ENCODE measurements at places on chromosomes 1 and 21.

DNA sequence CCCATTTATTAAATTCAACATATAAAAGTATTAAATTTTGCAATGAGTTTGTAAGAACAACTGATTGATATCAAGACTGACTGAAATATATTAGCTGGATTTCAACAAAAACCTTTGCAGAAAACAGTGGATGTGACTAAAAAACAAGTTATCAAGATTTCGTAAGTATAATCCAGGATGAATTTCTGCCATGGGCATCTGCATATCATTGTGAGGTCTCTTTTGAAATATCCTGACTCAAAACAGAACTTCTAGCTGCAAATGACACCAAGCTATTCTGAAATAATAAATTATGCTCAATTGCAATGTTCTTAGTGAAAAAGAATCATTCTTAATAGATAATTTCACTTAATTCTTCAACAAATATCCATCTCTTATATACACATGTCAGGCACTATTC is 52.6 kb downstream of the CD34 start:
- DNase-seq = no peak

GRCh38 chr1:204445860-204446412 is 34.3 kb upstream of the PPP1R15B start:
- peak; percentile 10 for DNase-seq

- no peak for DNase-seq
Measured at GRCh38 chr1:198295971-198296370, 139.2 kb downstream of the NEK7 start.

GRCh38 chr1:59419361-59420140 is 122.7 kb downstream of the FGGY start:
- no peak for DNase-seq

DNA sequence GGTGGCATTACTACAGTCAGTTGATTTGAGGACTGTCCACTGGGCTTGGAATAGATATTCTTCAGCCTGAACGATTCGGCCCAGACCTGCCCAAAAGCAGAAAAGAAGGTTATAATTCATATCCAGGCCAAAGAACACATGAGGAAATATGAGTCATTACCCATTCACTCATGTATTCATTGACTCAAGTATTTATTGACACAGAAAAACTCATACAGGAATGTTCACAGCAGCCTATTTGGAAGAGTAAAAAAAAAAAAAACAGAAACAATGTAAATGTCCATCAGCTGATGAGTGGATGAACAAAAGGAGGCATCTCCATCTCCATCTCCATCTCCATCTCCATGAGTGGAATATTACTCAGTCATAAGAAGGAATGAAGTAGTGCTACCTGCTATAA is 15.9 kb downstream of the ZMYND12 start:
- no peak for DNase-seq

DNA sequence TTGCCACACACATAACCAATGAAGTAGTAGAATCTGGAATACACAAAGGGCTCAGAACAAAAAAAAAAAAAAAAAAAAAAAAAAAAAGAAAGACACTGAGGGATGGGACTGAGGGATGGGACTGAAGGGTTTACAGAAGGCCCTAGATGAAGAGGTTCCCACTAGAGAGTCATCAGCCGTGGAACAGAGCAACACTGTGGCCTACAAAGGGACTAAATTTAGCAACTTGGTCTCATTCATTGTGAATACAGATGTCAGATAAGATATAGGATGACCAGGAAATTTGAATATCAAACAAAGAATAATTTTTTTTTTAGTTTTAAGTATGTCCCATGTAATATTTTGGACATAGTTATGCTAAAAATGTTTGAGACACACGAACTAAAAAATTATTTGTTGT is 62.1 kb downstream of the GLUL start:
- DNase-seq = no peak

GRCh38 chr1:15153842-15154479 is 414 bp downstream of the TMEM51 start:
- DNase-seq = no peak

- no peak for DNase-seq
Measured at GRCh38 chr1:112054510-112054909, 65.0 kb upstream of the KCND3 start.

DNA sequence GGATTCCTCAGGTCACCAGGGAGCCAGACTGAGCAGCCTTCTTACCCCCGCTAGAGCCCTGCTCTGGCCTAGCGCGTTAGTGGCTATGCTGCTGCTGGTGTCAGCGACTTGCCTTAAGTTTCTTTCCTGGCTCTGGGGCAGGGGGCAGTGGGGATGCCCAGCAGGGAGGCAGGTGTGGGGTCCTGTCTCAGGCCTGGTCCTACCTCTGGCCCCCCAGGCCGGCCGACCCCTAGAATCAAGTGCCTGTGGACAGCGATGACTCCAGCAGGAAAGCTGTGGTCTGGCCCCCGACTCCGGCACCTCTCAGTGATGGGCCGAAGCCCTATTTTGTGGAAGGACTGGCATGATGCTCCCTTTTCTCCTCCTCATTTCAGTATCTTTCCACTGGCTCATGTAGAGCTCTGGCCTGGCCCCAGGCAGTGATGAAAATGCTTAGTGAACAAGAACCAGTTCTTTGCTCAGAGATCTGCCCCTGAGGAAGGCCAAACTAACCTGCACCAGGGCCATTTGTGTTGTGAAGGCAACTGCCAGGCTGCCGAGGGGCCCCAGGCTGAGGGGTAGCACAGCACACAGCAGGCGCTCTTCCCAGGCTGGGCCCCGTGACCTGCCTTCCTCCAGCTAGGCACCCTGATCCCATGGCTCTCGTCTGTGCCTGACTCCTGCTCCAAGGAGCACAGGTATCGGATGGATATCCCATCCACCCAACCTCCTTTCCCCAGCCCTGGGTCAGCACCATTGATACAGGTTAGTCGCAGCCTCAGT is 23.7 kb downstream of the MRPL37 start:
- DNase-seq = no peak

DNA sequence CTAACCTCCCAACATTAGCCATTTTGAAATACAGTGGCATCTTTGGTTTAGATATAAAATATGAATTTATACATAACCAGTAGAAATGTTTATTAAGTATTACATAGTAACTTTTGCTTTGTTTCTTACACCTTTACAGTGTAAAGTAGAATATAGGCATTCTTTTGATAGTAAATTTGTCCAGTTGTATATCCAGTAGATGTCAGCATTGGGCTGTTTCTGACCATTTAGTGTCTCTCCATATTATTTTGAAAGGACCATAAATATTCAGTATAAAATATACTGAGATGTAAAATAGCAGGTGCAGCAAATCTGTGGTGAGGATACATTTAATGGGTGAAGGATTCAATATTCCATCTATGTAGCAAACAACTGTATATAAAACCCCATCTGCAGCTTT is 115.8 kb upstream of the ZRANB2 start:
- no peak for DNase-seq

- DNase-seq = no peak
Measured at GRCh38 chr1:40606978-40607377, 58.5 kb downstream of the RIMS3 start.

GRCh38 chr1:39720094-39720999 is 18.3 kb upstream of the PPIE start:
- DNase-seq = no peak

- no peak for DNase-seq
Measured at GRCh38 chr1:212484701-212485570, 52.2 kb downstream of the NENF start.

DNA sequence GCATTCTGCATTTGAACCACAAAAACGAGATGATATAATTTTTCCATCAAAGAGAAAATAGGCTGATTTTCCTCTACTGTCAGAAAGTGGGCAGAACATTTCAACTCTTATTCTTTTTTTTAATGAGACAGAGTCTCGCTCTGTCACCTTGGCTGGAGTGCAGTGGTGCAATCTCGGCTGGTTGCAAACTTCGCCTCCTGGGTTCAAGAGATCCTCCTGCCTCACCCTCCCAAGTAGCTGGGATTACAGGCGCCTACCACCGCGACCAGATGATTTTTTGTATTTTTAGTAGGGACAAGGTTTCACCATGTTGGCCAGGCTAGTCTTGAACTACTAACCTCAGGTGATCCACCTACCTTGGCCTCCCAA is 11.6 kb downstream of the DSTYK start:
- no peak for DNase-seq

- DNase-seq = no peak
Measured at GRCh38 chr1:177945943-177946650, 23.8 kb downstream of the SEC16B start.

DNA sequence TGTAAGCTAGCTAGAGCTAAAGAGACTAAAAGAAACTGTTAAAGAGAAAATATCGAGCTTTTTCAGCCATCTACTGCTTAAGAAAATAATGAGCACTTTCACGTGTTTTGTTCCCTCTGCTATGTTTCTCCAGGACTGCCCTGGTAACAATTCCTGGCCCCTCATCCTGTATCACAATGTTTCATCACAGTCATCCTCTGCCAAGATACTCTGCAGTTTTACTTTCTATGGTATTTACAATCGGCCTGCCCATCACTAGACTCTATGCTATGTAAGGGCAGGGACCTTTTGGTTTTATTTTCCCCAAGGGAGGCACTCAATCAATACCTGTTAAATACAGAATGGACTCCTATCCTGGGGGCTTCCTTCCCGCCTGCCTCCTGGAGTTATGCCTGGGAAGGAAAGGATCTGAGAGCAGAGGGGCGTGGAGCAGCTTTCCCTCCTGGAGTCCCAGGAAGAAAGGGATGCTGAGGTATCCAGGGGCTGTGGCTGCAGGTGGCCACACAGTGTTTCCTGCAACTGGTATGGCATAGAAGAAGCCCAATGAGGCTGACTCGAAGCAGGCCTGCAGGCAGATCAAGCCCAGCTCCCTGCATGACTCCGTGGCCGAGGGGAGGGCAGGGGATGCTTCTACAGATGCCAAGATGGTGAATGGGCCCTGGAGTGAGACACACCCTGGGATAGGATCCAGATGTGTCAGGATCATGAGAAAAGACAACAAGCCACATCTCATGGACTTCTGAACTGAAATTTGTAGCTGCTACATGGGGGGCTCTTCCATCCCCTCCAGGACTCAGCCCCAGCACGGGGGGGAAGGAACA is 52.9 kb downstream of the MATN1 start:
- DNase-seq = no peak

DNA sequence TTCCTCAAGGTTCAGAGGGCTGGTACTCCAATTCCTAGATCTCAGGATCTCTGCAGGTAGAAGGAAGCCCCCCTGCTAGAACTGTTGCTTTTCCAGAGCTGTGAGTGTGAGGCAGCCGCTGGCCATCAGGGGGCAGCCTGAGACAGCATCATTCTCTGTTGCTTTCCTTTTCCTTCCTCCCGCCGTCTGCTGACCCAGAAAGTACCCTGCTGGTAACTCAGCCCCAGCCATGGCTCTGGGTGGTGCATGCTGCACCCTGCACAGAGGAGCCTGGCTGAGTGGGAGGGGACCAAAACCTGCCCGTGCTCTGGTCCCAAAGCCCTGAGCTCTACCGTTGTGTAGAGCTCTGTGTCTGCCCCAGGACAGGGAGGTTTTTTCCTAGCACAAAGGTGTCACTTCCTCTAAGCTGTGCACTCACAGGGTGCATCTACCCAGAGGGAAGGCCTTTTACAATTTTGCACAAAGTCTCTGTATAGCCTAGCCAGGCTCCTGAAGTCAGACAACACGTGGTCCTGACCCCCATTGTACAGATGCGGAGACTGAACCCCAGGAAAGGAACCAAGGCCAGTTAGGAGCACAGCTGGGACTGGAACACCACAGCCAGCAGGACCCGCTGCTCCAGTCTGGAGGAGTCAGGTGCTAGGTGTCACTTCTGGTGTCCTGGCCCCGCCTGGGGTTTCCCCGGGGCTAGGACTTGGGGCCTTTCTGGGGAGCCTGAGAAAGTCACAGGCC is 5.6 kb upstream of the FAM131C start:
- DNase-seq = peak; percentile 19

DNA sequence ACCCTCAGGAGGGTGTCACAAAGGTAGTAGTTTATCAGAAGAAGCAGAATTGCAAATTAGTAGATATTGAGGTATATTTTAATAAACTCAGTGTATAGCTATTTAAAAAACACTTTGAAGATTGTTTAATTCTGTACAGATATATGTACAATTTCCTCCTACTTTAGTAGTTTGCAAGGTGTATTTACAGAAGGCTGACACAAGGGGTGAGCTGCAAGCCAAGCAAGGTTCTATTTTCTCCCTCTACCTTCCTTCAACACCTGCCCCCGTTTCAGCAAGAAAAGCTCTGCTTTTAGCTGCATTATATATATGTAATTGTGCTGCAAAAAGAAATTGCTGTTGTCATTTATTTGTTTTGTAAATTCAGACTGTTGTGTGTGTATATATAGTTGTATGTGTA is 674.2 kb upstream of the PKN2 start:
- DNase-seq = no peak

DNA sequence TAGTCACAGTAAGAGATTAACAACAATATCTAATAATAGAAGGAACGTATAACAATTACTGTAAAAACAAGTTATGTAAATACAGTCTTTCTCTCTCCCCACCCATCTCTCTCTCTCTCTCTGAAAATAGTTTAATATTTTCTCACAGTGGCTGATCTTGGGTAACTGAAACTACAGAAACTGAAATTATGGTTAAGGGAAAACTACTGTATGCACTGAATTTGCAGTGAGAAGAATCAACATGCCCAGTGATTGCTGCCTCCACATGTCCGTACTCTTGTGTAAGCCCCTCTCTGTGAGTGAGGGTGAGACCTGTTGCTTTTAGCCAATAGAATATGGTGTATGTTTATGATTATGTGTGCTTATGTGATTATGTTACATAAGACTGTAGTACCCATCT is 1.6 kb downstream of the KRTAP6-1 start:
- no peak for DNase-seq

DNA sequence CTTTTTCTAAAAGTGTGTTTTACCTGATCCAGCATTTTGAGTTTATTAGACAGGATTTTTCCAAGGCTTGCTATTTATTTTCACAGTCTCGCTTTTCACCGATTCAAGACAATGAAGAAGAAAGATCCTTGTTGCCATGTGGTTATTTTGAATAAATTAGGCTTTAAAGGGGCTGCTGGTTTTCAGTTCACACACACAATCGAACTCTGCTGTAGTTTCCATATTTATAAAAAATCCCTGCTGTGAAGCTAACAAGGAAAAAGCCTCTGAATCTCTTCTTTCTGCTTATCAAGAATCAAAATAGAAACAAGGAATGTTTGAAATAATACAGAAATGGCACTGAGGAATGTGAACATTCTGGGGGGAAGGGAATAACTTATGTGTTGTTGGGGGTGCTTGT is 102.5 kb upstream of the KAZN start:
- DNase-seq = no peak

GRCh38 chr1:68168545-68169171 is 63.7 kb downstream of the WLS start:
- no peak for DNase-seq

- DNase-seq = no peak
Measured at GRCh38 chr1:3188150-3188971, 119.4 kb downstream of the PRDM16 start.

DNA sequence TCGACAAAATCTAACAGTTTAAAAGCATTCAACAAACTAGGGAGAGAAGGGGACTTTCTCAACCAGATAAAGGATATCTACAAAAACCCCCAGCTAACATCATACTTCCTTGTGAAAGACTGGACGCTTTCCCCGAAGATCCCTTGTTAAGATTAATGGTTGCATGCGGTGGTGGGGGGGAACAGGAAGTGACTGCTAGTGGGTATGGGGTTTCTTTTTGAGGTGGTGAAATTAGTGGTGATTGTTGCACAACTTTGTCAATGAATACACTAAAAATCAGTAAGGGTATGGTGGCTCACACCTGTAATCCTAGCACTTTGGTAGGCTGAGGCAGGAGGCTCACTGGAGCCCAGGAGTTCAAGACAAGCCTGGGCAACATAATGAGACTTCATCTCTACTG is 26.9 kb upstream of the EYA3 start:
- DNase-seq = no peak

Measured in activated naive CD4-positive, alpha-beta T cell (primary cell).